ENCODE measurements at places on chromosomes 5 and 9. TPM values are rescaled to one million over a fixed set of nuclear protein-coding genes. Genes with fewer than 3 reads are reported as not detected.

Gene SLC46A2
- total RNA-seq: not detected

Gene GFI1B
- total RNA-seq: not detected

Gene FBXW2
- 36.4 TPM for total RNA-seq

Gene LSM11
- 3.5 TPM for total RNA-seq

Gene RGS14
- total RNA-seq: 8.3 TPM

Gene SYNPO
- 3.3 TPM for total RNA-seq

Gene INSL4
- total RNA-seq: not detected
